Iris pigment epithelial cell (primary cell): ENCODE measurements at places on chromosomes 7 and 10.

DNA sequence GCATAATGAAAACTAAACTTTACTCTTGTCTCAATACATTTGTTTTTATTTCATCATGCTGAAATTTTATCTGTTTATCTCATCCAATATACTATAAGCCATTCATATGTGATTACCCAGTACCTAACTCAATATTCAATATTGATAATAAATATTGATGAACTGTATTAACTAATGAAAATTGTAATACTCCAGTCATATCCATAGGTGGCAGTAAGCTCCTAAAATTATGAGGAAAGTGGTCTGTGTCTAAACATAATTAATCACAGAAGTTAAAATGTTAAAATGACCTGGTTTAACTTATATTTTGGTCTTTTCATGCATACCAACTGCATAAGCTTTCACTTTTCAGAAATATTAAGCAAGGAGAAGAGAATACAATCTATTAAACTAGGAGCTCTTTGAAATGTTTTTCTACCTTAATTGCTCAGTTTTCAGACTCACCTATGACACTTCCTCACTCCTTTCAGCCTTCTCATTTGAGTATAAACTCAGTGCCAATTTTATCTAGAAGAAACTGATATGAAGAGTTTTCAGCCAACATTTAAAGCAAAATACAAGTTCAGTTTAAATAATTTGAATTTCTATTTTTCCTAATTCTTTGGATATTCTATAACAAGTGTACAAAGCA lies 30.5 kb upstream of the VWDE start:
- DNase-seq: no peak

DNA sequence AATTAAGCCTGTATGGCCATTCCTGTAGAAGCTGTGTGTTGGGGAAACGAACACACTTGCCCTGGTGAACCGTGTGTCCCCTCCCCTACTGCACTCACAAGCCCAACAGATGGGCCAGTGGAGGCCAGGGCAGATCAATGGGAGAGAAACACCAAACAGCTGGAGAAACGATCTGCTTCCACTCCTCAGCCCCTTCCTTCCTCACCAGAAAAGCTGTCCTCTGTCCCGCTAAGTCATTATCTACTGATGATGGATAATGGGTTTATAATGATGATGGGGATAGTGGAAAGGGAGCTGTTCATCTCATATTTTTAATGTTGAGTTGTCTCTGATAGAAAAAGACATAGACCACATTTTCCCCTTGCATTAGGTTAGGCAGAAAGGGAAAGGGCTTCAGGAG lies 99.7 kb downstream of the ELMO1 start:
- DNase-seq: no peak

DNA sequence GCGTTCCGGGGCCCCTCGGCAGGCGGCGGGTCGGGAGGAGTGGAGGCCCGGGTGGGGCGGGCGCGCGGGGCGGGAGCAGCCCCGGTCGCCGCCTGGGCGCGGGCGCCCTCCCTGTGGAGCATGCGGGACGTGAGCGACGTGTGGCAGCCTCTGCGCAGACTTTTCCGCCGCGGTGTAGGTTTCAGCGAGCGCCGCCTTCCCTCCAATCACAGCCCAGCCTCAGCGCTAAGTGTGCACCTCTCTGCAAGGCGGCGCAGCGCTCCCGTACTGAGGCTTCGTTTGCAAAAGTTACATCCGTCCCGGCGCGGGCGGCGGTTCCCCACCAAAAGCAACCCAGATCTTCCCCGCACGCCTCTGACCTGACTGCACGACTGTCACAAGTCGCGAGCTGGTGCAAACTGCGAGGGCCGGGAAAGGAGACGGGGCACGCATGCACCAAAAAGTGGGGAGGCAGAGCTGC lies 1.2 kb upstream of the PFKFB3 start:
- peak; percentile 64 for DNase-seq

DNA sequence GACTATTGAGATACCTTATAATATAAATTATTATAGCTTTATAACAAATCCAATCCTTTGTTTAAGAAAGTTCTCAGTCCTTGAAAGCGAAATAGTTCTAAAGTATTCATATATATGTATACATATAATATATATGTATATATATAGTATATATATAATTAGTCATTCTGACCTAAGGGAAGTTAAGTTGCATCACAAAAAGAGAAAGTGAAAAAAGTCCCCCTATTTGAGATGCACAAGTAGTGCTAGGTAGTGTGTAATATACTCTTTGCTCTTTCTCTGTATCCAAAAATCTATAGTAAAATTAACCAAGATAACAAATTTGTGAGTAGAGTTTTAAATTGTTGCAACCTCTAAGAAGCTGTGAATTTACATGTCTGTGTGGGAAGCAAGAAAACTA lies 13.3 kb upstream of the IFIT1B start:
- no peak for DNase-seq

GRCh38 chr7:56447864-56448693 lies 331.9 kb upstream of the NUPR2 start:
- DNase-seq: no peak

GRCh38 chr10:102648889-102649796 lies 4.9 kb downstream of the TRIM8 start:
- no peak for DNase-seq

GRCh38 chr7:80330434-80330833 lies 181.4 kb downstream of the GNAT3 start:
- DNase-seq: peak; percentile 63

- no peak for DNase-seq
These were observed 28.6 kb downstream of the PPP3CB start for GRCh38 chr10:73467206-73467605.

GRCh38 chr7:91135703-91136430 lies 128.4 kb upstream of the FZD1 start:
- DNase-seq: peak; percentile 21

GRCh38 chr10:69272624-69273023 lies 5.7 kb upstream of the HK1 start:
- DNase-seq: peak; percentile 30

GRCh38 chr7:57205000-57205399 lies 72.8 kb upstream of the ZNF479 start:
- DNase-seq: no peak

GRCh38 chr7:123599766-123600165 lies 1.9 kb upstream of the ASB15 start:
- no peak for DNase-seq

DNA sequence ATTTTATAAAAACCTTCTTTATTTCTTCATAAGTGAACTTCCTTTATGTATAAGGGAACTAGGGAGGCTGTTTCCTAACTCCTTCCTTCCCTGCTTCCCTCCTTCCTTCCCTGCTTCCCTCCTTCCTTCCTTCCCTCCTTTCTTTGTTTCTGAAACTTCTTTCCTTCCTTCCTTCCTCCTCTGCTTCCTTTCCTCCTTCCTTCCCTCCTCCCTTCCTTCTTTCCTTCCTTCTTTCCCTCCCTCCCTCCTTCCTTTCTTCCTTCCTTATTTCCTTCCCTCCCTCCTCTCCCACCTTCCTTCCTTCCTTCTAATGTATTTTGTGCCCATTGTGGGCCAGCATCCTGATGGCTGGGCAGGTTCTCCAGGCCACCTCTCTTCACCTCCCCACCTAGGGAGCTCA lies 26.8 kb upstream of the UCN3 start:
- DNase-seq: no peak

GRCh38 chr10:111556666-111557065 lies 479.8 kb downstream of the ADRA2A start:
- no peak for DNase-seq

DNA sequence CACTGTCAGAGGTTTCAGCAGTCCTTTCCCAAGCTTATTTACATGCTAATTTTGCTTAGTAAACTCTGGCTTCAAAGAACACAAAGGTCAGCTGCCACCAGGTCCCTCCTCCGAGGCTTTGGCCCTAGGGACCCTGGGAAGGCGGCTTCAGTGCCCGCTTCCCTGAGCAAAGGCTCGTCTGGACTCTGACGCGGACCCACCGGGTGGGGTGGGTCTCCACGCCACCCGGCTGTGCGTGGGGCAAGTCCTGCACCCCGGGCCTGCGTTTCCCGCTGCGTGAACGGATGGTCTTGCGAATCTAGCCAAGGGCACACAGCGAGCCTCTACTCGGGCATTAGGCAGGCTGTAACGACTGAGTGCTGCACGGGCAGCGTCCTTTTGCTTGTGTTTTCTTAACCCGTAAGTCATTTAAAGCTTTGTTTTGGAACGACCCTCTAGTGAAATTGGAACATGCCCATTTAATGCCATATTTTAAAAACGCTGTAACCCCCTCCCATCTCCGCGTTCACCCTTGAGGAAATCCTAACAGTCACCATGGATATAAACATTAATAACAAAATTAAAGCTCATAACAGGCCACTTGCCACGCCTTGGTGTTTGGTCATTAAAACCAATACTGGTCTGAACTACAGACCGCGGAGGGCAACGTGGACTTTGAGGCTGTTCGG lies 828 bp downstream of the BNIP3 start:
- DNase-seq: no peak

- DNase-seq: no peak
These were observed 273.6 kb downstream of the DYNC1I1 start for GRCh38 chr7:96045919-96046318.

DNA sequence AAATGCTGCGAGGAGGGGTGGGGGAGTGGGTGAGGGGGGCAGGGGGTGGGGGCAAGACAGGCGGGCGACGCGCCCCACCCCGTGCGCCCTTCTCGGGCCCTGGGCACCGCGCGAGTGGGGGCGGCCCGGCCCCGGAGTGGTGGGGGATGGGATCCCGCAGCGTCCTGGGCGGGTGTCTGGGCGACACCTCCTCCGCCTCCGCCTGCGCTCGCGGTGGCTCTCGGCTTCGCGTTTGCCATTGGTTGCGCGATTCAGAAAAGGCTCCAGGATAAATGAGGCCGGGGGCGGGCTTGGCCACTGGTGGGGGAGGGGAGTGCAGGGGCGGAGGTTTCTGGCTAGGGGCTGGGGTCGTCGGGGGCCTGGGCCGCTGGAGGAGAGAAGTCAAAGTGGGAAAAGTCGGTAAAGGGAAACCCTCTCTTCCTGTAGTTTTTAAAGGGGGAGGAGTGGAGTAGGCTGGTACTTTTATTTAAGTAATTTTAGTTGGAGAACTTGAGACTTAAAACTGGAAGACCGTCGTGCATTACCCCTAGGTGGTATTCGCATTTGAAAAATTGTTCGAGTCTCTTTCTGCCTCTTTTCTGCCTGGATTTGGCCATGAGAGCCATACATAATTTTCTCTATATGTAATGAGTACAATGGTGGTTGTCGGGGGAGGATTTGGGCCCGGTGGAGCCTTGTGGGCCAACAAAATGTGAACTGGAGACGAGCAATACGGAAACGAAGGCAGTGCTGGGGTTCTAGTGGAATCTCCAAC lies 992 bp upstream of the IGF2BP3 start:
- DNase-seq: peak; percentile 63

GRCh38 chr10:120048391-120048790 lies 155.9 kb downstream of the SEC23IP start:
- DNase-seq: no peak

- DNase-seq: peak; percentile 84
These were observed 41.8 kb upstream of the ABCB4 start for GRCh38 chr7:87517136-87517815.

DNA sequence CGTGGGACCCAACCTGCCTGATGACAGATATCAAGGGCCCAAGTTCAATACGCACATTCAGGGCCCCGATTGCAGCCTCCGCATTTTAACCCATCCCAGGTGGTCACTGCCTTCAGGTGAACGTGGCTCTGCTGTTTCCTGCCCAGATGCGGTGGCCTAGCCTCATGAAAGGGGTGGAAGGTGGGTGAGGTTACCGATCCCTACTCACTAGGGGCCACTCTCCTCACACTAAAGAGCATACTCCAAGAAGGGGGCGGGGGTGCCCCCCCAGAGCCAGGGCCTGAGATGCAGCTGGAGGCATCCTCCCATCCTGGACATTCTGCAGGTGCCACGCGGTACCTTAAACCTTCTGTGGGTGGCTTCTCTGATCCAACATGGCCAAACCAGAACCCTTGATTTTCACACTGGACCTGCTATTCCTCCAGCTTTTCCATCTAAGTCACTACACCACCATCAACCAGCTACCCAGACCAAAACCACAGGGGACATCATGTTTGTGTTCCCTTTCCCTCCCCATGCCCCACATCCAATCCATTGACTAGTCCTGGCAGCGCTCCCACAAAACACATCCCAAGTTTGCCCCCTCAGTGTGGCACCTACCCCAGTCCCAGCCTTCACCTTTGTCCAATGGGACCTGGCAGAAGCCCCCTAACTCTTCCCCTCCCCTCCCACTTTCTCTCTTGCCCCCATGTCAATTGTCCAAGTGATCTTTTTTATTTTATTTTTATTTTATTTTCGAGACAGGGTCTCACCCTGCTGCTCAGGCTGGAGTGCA lies 30.0 kb downstream of the PRLHR start:
- no peak for DNase-seq
